Lower lobe of right lung (tissue), 2 donors: ENCODE measurements at places on chromosomes 6 and 20. TPM values are rescaled to one million over a fixed set of nuclear protein-coding genes. Genes with fewer than 3 reads are reported as not detected.

DNA sequence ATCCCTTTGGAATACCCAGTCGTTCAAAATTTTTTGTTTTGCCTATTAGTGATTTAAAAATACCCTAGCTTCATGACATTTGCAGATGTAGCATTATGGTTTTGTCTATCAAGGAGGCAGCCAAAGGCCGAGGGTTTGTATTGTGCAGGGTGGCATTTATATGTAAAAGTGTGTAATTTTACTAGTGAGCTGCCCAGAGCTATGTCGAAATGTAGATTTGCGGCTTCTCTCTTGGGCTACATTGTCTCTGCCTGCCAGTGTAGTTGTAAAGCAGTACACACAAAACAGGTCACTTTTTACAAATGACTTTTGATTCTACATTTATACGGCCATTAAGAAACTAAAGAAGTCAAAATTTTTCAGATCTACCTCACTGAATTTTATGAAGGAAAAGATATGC is 87.7 kb downstream of the TSHZ2 start:
- H3K4me3 ChIP-seq, result no peak overlapping the region
- no peaks in the 10 kb centered on the region for H3K36me3 ChIP-seq
- no peaks in the 10 kb centered on the region for H3K4me1 ChIP-seq
- H3K27me3 ChIP-seq, result no peaks in the 10 kb centered on the region
- DNase-seq, result no peak

- H3K36me3 ChIP-seq, result no peaks in the 10 kb centered on the region
- no peak overlapping the region for H3K27ac ChIP-seq
- DNase-seq, result no peak
- peaks cover 10% of the 10 kb centered on the region for H3K4me1 ChIP-seq
- H3K4me3 ChIP-seq, result no peak overlapping the region
These were observed 61.0 kb downstream of the PSMG4 start for GRCh38 chr6:3319610-3320200.

- peak; percentile 32 for DNase-seq
- H3K27ac ChIP-seq, result no peak overlapping the region
These were observed 27.9 kb downstream of the NTSR1 start for GRCh38 chr20:62736407-62737071.

DNA sequence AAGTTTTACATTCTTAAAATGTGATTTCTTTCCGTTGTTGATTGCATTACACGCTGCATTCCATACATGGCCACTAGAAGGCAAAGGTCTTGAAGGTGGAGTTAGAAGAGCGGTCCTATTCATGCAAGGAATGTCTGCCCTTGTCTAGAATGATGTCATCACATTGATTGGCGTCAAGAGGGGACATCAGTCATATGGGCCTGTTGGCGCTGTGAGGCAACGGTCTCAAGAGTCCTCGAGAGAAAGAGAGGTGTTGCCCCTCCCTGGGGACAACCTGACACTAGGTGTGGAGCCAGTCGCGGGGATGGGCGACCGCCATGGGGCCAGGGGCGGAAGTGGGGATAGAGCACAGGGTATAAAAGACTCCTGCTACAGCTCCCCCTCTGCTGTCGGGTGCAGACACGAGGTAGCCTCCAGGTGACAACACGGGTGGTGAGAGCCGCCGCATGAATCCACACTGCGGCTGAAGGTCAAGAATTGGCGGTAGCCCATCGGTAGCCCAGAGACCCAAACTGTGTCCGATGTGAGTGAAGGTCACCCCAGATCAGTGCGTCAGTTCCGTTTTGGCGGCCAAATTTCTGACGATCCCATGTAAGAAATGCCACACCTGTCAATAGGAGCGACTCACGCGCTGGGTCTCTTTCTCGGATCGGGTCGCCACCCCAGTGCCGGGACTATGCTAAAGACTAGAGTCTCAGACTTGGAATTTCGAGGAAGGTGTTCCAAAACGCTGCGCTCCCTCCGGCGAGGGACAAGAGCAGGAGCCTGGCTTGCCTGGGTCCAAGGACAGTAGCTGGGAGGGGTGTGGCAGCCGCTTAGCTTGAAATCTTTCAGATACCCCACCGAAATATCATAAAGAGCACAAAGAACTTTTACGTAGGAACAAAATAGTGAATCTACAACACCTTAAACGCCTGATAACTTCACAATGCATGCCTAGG is 93.2 kb upstream of the ZNF184 start:
- H3K4me1 ChIP-seq, result no peaks in the 10 kb centered on the region
- peaks cover 81% of the 10 kb centered on the region for H3K27me3 ChIP-seq
- no peak for DNase-seq
- H3K4me3 ChIP-seq, result no peak overlapping the region
- H3K27ac ChIP-seq, result no peak overlapping the region

The ATAT1 gene
- 8.9 TPM for total RNA-seq

The PTK6 gene
- total RNA-seq, result 4.2 TPM

- H3K27me3 ChIP-seq, result no peaks in the 10 kb centered on the region
- no peaks in the 10 kb centered on the region for H3K36me3 ChIP-seq
- H3K4me1 ChIP-seq, result peaks cover 59% of the 10 kb centered on the region
- H3K4me3 ChIP-seq, result no peak overlapping the region
- no peak overlapping the region for H3K27ac ChIP-seq
- DNase-seq, result no peak
These were observed 4.9 kb downstream of the TM9SF4 start for GRCh38 chr20:32114305-32114960.

DNA sequence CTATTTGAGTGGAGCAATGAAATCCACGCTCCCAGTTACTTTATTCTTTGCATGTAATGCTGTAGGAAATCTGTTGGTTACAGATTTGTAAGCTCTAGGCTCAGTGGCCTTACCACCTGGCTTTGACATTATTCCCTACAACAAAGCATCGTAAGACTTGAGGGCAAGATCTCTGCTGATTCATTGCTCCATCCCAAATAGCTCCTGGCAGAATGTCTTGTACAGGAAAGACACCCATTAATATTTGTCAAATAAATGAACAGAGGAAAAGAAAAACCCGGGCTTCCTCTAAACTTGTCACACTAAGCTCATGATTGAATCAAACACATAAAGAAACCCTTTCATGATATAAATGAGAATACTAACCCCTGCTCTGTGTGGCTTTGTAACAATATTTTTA is 357.5 kb upstream of the RNF217 start:
- no peaks in the 10 kb centered on the region for H3K27me3 ChIP-seq
- no peak overlapping the region for H3K4me3 ChIP-seq
- no peaks in the 10 kb centered on the region for H3K4me1 ChIP-seq
- DNase-seq, result no peak
- no peak overlapping the region for H3K27ac ChIP-seq
- H3K36me3 ChIP-seq, result no peaks in the 10 kb centered on the region

GRCh38 chr20:63431944-63432343 is 40.5 kb downstream of the KCNQ2 start:
- H3K27me3 ChIP-seq, result peaks cover 13% of the 10 kb centered on the region
- H3K36me3 ChIP-seq, result no peaks in the 10 kb centered on the region
- no peak overlapping the region for H3K27ac ChIP-seq
- no peak overlapping the region for H3K4me3 ChIP-seq
- no peaks in the 10 kb centered on the region for H3K4me1 ChIP-seq
- DNase-seq, result no peak

GRCh38 chr6:114592506-114592905 is 249.7 kb upstream of the HS3ST5 start:
- no peaks in the 10 kb centered on the region for H3K27me3 ChIP-seq
- H3K4me1 ChIP-seq, result no peaks in the 10 kb centered on the region
- H3K27ac ChIP-seq, result no peak overlapping the region
- no peak overlapping the region for H3K4me3 ChIP-seq
- no peaks in the 10 kb centered on the region for H3K36me3 ChIP-seq

- H3K27ac ChIP-seq, result no peak overlapping the region
- no peak for DNase-seq
- no peak overlapping the region for H3K4me3 ChIP-seq
- no peaks in the 10 kb centered on the region for H3K36me3 ChIP-seq
- peaks cover 6% of the 10 kb centered on the region for H3K4me1 ChIP-seq
- peaks cover 9% of the 10 kb centered on the region for H3K27me3 ChIP-seq
These were observed 48.6 kb upstream of the SNX9 start for GRCh38 chr6:157774153-157775135.
